Glutamatergic neuron (in vitro differentiated cells): ENCODE measurements at places on chromosomes 4 and X.

DNA sequence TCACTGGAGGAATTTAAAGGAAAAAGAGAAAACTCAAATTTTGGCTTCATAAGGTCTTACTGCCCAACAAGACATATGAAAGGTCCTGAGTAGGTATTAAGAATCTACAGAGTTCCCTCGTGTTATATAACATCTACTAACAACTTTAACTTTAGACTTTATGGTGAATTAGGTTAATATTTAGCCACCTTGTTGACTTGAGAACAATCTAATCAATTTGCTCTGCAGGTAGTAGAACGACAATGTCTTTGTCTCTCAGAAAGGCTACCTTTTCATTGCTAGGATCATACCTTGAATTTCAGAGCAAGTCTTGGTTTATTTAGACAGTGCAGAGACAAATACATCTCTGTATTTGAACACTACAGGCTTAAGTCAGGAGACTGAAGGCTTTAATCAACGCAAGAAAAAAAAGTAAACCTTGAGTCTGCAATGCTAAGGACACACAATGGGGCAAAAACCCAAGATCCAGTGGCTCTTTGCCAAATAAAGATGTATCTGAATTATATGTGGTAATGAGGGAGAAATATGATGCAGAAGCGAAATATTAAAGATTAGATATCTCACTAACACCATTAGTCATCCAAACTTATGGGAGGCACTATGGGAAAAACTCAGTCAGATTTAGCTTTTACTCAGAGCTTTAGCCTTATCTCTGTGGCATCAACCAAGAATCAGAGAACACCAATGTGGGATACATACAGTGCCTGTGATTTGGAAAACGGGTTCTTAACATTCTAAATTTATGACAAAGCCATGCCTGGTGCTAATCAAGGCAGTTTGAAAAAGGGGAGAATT lies 93.6 kb upstream of the FTHL17 start:
- no peak for DNase-seq

DNA sequence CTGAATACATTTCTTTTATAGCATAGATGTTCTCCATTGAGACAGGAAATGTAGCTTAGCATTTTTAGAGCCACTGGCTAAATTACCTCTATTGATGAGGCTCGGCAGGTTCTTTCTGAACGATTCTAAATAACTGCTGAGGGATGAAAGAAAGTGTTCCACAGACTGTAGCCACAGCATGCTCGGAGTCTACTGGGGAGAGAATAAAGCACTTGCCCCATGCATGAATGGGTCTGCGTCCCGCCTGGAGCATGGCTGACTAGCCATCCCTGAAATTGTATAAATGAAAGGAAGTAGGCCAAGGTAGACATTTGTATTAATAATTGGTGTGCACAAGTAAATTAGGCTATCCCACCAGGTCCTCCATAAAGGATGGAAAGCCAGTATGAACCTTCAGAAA lies 269.8 kb downstream of the COL25A1 start:
- no peak for DNase-seq

DNA sequence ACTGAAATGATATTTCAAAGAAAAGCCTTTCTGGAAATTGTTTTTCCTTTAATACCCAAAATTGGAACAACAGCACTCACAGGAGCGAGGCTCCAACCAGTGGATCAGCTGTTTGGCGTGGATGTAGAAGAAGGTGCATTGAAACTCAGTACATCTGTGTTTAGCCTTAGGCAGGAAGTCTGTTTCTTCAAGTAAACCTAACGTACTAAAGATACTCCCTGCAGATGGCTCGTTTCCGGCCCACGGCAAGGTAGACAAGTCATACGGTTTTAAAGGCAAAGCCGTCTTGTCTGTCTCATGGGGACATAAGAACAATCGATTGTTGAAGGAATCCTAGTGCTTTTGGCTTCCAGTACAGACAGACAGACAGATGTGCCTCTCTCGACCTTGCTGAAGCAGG lies 50.0 kb upstream of the CLCN4 start:
- DNase-seq, result no peak

DNA sequence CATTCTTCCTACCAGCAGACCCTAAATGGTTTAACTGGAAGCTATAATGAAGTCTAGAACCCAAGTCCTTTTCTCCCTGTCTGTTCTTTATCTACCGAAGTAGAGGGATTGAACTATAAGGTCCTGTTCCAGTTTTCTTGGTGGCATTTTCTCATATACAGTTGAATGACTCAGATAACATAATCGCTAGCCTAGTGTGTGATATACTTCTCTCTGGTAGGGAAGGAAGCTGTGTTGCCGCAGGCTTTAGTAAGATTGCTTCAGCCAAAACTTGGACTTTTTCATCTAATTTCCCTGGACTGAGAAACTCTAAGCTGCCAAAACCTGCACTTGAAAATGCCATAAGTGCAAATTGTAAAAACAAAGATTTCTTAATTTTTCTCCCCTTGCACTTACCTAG lies 123.4 kb downstream of the NWD2 start:
- no peak for DNase-seq

DNA sequence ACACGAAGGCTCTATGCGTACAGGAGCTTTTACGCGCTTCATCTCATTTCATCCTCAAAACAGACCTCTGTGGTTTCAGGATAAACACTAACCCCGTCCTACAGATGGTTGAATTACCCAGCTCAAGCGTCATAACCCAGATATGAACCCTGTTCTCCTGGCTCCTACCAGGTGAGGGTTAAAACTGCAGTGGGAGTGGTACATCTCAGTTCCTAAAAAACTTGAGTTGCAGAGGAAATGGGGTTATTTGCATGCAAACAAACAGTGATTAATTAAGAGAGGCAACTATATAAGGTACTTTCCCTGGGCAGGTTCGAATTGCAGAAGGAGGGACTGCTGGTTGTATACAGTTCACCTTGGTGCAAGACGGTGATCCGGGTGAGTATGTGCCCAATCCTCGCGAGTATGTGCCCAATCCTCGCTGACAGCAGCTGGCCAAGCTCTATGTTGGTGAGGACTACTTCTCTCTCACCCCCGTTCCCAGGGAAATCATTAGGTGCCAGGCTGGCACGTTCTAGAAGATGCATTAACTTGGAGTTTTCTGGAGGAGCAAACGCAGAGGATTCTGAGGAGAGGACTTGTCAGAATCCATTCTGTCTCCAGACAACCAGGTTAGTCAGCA lies 72.6 kb downstream of the FHDC1 start:
- no peak for DNase-seq

DNA sequence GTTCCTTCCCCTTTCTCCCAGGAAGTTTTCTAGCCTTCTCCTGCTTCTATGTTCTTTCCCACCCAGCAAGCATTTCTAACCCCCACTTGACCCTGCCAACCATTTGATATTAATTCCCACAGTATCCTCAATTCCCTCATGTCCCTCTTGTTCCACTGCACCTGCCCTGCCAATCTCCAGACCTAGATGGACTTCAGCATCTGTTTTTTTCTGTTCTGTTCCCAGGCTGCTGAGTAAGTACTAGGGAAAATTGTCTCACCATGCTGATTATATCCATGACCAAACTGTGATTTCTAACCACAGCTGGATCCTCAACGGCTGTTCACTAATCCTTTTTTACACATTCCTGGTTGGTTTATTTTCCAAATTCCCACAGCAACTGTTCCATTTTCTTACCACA lies 37.7 kb downstream of the CLCN5 start:
- no peak for DNase-seq

GRCh38 chr4:76310683-76311082 lies 4.2 kb downstream of the STBD1 start:
- DNase-seq, result peak; percentile 63

DNA sequence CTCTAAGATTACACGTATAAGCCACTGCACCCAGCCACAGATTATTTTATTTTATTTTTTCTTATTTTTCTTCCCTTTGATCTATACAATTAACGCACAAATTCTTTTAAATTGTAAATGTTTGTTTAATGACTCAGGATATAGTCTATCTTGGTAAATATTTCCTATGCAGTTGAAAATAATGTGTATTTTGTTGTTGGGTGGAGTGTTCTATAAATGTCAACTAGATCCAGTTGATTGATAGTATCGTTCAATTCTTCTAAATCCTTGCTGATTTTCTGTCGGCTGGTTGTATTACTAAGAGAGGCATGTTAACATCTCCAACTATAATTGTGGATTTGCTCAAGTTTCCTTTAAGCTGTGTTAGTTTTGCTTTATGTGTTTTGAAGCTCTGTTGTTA lies 92.0 kb downstream of the TRAPPC11 start:
- no peak for DNase-seq

DNA sequence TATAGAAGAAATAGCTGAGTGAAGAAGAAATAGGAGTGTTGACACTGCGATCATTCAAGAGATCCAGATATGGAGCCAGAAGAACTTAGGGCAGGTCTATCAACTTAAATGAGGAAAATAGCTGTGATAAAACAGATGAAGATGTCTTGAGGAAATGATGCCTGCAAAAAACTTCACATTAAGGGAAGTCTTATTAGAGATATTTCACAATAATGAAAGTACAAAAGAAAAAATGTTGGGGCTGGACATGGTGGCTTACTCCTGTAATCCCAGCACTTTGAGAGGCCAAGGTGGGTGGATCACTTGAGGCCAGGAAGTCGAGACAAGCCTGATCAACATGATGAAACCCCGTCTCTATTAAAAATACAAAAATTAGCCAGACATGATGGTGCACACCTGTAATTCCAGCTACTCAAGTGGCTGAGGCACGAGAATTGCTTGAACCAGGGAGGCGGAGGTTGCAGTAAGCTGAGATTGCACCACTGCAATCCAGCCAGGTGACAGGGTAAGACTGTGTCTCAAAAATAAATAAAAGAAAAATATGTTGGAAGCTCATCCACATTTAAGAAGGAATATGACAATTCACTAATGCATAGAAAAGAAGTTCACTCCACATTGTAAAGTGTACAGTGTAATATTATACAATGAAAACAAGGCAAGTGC lies 56.3 kb downstream of the PKD2 start:
- no peak for DNase-seq

DNA sequence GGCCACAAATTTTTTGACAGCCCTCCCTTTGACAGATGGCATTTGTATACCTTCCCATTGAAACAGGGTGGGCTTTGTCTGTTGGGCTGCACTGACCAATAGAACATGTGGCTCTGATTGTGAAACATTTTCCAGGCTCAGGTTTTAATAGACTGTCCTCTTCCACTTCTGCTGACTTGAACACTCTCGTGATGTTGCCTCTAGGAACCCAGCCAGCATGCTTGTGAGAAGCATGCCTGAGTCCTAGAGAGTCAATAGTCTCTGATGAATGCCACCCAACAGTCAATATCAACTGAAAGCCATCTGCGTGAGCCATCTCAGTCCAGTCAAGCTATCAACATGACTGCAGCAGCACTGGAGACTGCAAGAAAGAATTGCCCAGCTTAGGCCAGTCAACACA lies 290.0 kb downstream of the SLC7A11 start:
- no peak for DNase-seq

GRCh38 chrX:55867181-55867651 lies 149.7 kb downstream of the RRAGB start:
- no peak for DNase-seq

DNA sequence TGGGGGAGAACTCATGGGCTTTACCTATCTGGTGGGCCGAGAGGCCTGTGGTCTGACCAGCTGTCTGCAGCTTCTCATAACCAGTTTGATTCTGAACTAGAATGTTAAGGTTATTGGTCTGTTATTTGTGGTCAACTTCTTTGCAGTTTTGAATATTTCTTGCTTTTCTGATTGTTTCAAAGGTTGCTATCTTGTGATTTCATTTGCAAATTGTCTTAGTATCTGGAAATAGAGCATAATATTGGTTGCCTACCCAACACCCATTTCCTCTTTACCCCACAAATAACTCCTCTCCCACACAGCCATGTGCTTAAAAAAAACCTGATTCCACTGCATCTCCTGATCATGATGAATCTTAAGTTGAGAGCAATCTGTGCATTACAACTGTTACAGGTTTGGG lies 39.1 kb upstream of the BMP2K start:
- DNase-seq, result no peak
